ENCODE measurements at places on chromosomes 6 and 20.

DNA sequence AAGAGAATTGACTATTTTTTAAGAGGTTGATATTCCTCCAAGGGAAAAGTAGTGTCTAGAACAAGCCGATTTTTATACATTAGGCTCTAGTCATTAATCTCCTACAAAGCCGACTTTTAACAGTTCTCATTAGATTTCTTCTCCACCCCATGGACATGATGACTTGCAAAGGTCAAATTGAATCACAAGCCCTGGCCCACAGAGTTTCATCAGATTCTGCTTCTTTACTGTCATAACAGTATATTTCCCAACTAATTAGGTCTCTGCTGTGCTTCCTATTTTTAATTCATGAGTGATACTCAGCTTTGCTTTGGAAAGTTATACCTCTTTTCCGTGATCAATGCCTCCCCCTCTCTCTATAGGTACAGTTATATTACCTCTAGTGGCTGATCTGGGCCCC is 90.6 kb upstream of the ADGRB3 start:
- no peak for DNase-seq

GRCh38 chr6:41683273-41683522 is 44.9 kb downstream of the MDFI start:
- no peak for DNase-seq

- no peak for DNase-seq
These were observed 106.5 kb upstream of the NT5E start for GRCh38 chr6:85343428-85343827.

- no peak for DNase-seq
These were observed 8.0 kb upstream of the ZBTB9 start for GRCh38 chr6:33446356-33446755.

- DNase-seq, result peak; percentile 13
These were observed 39.3 kb downstream of the DTNBP1 start for GRCh38 chr6:15623276-15624116.
